ENCODE measurements at places on chromosomes 12 and 14.

DNA sequence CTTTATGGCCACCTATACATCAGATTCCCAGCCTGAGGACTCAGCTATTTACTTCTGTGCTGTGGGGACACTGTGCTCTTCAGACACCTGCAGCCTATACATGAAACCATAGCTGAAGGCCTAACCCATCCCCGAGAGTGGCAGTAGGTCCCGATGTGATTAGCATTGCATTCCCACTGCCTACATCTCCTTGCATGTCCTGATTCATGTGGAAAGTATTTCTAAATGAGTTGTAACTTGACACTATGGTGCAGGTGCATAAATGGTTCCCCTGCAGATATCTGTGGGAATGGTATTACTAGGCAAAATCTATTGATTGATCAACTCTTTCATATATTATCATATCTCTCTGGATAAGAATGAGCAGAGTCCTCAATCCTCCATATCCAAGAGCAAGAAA, 433.5 kb downstream of the DAD1 start:
- DNase-seq: no peak

DNA sequence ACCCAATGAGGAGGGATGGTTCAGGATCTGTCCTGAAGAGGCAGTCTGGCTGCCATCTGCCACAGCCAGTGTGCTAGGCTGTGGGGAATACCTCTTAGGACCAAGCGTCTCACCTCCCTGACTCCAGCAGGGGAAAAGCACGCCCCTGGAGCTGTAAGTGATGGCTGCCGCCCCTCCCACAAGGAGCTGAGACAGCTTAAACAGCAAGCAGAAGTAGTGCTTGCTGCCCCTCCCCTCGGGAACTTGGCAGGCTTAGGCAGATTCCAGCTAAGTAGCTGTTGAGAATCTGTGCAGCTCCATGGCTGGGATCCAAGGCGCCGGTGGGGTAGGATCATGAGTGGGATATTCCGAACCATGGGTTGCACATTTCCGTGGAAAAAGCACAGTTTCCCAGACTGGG, 360.4 kb upstream of the MDGA2 start:
- DNase-seq: no peak

DNA sequence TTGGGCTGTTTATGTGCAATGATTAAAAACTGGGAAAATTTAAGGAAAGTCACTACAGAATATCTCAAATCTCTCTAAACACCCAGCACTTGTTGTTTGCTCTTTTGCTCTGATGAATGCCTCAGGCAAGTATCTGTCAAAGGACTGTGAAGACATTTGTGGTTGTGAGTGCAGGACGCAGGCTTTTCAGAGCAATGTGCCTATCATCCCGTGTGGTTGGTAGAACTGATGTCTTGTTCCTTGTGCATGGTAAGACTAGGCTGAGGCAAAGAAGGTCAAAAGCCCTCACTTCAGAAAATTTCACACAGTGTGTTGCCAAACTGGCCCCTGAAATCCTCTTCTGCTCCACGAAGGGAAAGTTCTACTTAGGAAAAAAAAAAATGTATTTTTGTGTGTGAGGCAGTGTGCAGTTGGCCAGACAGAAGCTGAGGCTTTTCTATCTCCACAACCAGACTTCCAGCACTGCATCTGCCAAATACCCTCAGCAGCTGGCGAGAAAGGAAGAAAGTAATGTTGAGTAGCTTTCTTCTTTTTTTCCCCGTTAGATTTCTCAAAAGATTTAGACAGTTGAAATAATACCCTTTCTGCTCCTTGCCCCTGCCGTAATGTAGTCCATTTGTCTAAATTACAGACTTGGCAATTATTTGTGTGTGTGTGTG, 1103.1 kb downstream of the VRK1 start:
- no peak for DNase-seq

DNA sequence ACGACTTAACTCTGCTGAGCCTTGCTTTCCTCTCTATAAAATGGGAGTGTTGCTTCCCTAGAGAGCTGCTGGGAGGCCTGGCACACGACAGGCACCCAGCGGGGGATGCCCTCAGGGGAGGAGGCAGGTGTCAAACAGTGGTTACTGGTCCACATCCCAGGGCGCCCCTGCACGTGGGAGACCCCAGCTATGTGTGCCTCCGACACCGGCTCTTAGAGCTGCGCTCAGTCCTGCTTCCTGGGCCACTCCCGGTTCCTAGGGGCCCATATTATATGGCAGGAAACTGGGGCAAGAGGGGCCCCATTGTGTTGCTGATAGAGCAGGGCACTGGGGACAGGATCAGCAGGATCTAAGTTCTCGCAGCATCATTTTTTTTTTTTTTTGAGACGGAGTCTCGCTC, 47.3 kb downstream of the CHGA start:
- no peak for DNase-seq

DNA sequence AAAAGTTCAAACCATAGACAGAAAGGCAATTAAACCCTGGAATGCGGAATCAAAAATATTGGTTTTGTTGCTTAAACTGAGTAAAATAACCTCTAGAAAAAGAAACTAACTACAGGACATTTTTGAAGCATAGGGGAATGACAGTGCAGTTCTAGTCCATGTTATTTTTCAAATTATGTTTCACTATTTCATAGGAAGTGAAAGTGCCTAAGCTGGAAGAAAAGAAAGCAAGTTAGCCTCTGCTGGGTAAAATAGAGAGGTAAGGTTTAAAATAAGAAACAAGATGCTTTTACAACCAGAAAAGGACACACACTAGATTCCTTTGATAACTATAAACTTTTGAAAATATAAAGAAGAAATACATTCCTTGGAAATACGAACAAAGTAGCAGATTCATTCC, 1.1 kb downstream of the CLECL1 start:
- no peak for DNase-seq
